ENCODE measurements at places on chromosomes 16 and 17.

DNA sequence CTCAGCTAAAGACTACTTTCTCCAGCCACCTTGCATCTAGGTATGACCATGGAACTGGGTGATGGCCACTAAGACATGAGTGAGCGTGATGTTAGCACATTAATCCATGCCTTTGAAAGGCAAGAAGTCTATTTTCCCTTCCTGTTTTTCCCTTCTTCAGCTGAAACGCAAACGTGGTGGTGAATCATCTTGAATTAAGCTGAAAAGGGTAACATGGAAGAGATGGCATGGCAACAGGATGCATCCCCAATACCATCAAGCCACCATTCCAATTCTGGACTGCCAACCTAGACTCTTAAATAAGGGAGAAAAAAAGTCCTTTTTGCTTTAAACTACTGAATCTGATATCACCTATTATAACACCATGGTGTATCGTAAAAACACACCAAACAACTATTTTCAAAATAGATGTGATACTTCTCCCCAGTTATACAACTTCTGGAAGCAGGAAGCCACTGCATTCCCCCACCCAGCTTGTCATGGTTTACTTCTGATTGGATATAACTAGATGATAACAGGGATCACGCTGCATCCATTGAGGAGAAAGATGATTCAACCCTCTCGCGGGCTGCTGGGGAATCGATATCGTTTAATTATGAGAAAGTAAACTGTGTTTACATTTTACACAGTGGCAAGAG lies 368.6 kb downstream of the CDH13 start:
- DNase-seq: no peak

GRCh38 chr16:70254180-70254964 lies 2.6 kb upstream of the EXOSC6 start:
- no peak for DNase-seq

DNA sequence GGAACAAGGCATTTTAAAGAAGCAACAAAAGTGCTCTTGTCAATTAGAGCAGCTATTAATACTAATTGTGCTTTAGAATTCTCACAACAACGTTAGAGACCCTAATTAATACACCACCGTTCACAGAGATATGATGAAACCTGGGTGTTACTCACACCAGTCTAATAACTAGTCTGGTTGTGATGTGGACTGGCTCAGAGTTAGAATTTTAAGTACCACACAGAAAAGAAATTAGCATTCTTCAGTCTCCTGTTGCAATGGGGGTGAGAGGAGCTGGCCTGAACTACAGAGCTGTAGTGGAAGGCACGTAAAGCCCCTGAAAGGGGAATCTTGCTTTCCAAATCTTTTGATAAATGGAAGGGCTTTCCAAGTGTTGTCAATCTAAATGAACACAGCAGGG lies 240.8 kb upstream of the TOX3 start:
- no peak for DNase-seq

DNA sequence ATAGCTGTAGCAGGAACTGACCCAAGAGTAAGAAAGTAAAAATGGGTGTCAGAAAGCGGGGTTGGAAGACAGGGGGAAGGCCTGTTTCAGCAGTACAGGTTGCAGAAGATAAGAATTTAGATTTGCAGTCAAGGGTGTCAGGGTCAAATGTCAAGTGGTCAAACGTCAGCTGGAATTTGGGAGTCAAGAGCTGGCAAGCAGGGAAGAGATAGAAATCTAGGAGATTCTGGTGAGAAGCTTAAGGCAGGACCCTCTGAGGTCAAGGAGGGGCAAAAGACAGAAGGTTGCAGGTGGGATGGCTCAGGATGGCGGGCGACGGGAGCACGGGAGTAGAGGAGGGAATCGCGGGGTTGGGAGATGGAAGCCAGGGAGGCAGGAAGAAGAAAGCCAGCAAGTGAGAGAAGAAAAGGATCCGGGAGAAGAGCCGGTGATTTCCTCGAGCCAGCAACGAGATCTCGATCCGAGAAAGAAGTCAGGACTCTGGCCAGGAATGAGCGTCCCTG lies 335 bp downstream of the SLC25A35 start:
- DNase-seq: no peak

- DNase-seq: no peak
Observed at GRCh38 chr16:86359571-86359970, 150.8 kb upstream of the FOXF1 start.

DNA sequence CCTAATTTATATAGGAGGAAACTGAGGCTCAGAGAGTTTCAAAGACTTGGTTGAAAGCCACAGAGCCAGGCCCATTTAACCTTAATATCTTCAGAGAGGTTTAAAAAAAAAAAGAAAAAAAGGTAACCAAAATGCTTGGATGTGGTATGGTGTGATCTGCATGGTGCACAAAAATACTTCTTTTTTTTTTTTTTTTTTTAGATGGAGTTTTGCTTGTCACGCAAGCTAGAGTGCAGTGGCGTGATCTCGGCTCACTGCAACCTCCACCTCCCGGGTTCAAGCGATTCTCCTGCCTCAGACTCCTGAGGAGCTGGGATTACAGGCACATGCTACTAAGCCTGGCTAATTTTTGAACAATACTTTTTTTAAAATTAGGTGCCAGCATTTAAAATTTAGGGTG lies 101.8 kb downstream of the XYLT1 start:
- no peak for DNase-seq

- peak; percentile 59 for DNase-seq
Observed at GRCh38 chr17:75619506-75620431, 13.5 kb upstream of the SMIM5 start.

- no peak for DNase-seq
Observed at GRCh38 chr16:75326333-75326732, 74.9 kb upstream of the BCAR1 start.

DNA sequence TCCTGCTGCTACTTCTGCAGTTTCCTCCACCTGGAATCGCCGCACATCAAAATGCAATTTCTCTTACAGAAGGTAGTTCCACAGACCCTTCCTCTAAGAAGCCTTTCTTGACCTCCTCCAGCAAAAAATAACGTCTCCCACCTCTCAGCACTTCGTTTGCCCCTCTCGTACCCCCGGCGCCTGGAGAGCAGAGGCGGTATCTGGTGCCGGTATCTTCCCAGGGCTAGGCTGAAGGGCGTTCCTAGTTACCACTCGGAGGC lies 482 bp downstream of the DCTPP1 start:
- no peak for DNase-seq

DNA sequence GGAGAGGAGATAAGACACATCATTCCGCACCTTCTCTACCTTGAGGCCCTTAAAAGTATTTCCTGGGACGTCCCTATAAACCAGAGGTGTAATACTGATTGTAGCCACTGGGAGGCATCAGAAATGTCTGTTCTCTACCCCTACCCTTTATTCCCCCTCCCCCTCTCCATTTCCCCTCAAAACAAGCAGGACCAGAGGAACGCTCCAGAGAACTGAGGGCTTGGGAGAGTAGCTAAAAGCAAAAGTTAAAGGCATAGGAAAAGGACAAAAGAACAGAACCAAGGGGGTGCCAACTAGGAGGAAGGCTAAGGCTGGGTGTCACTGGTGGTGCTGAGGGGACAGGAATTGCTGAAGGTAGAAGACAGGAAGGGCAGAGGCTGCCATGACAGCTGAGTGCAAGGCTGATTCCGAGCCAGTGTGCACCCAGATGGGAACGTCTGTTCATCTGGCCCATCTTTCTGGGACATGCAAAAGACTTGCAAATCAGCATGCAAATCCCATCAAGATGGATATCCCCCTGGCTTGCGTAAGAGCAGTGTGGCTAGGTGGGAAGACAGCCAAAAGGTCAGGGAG lies 6.7 kb downstream of the CAMTA2 start:
- peak; percentile 61 for DNase-seq

- DNase-seq: no peak
Observed at GRCh38 chr16:81123092-81123852, 27.1 kb upstream of the GCSH start.

DNA sequence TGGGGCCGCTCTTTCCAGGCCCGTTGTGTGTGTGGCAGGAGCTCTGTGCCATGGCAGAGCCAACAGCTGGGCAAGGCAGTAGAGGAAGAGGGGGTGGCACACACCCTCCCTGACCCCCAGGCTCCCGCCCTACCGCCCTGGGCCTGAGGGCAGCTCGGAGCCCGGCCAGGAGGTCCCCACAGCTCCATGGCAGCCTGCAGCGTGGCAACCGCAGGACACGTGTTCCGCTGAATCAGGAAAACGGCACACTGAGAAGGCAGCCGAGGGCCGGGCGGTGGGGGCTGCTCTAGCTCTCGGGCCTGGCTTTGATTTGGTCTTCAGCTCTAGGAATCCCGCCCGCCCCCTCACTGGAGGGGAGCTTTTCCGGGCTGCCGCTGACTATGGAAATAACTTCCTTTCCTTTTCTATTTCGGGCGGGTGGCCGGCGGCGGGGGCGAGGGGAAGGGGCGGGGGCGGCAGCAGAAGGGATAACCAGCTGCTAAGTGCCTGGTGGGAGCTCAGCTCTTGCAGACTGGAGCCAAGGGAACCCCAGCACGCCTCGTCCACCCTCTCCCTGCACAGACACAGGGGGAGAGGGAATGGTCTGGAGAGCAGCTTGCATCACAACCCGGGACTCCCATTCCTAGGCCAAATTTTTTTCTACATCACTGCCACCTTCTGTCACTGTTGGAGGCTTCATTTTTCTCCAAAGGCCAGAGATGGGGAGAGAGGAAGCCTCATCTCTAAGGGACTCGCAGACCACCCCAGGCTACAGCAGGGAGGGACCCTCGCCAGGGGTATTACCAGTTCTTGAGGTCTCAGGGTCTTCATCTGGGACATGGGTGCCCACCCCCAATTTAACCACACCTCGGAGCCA lies 24.8 kb upstream of the MRPS23 start:
- peak; percentile 92 for DNase-seq

DNA sequence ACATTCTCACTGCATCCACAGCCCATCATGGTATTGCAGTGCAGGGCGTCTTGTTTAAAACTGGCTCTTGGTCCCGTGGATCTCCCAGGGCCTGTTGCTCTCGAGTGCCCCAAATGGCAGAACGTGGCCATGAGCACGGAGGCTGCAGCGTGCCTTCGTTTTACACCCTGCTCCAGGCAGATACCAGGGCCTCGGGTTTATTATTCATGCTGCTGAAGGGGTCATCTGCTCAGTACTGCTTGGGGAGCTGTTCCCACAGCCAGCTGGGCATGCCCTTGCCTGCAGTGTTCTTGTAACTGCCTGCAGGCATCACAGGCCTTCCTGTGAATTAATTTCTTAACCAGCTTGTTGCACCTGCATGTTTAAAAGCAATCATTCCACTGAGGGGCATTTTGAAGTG lies 129.7 kb upstream of the CHMP6 start:
- DNase-seq: peak; percentile 72

DNA sequence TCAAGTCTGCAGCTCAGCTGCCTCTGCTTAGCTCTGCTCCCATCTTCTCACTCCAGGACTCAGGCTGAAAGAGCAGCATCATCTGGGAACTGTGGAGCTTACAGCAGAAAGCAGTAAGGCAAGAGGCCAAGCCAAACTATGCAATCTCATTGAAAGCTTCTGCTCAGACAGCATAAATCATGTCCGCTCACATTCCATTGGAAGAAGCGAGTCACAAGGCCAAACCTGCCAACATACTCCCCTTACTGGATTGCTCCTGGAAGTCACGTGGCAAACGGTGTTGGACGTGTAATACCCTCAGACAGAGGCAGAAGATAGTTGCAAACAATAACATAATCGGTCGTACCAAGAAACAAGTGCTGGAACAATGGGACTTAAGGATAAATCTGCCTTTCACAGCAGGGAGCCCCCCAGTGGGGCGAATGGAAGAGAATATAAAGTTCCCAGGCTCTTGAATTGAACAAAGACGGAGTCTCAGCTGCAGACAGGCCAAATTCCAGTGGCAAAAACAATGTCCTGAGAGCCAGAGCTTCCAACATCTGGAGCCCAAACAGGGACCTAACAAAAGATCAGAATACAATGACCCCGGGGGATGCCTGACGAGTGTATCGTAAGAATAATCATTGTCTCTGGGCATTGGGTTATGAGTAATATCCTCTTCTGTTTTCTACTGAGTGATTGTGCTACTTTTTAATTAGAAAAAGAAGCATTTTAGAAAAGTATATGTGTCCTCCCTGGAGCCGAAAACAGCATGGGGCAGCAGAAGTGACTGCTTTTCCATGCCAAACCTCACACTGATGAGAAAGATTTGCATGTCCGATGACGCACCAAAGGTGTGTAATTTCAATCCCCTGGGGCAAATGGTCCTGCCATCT lies 68.4 kb downstream of the CMC2 start:
- DNase-seq: peak; percentile 53

DNA sequence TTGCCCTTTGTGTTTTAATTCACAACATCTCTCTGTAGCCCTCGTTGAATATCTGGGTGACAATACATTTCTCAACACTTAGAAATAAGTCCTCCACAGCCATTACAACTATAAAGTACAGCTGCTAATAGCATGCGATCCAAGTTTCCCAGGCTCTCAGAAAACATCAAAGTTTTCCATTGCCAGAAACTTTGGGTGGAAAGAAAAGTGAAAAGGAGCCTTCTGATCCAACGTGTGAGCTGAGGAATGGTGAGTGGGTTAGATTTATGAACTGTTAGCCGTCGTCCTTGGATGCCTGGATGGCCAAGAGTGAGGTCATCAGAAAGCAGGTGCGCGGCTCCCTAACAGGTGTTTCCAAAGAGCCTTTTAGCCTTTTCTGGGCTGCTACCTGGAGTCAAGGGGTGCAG lies 258.0 kb downstream of the PMP22 start:
- DNase-seq: no peak

GRCh38 chr16:72203401-72203800 lies 31.4 kb upstream of the PMFBP1 start:
- no peak for DNase-seq

Data from kidney (tissue), 22 donors.